ENCODE measurements at places on chromosomes 7 and 10.
A peak's percentile ranks its signal among the peaks of the same experiment; 100 is the strongest.

DNA sequence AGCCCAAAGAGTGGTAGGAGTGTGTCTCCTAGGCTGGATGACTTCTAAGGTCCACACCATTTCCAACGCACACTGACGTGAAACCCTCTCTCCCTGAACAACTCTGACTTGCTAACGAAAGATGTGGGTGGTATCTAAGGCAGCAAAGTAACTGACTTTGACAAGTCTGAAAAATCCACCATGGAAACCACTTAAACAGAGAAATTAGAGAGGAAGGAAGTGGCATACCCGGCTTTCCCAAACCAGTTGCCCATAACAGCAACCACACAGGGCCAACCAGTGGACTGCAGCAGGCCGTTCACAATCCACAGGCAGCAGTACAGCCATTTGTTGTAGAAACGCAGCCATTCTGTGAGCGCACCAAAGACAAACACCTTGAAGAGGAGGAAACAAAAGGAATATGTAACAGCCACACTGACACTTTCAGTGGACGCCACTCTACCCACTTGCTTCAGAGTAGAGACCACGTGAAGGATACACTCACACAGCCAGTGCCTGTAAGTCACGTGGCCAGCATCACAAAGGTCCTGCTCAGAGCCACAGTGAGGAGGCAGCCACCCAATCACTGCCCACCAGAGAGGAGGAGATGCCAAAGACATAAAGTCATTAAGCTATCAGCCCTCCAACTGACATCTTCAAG lies 39.8 kb downstream of the SLC37A3 start:
- no peak for DNase-seq

GRCh38 chr10:102904346-102904745 lies 13.7 kb upstream of the CNNM2 start:
- DNase-seq = no peak

DNA sequence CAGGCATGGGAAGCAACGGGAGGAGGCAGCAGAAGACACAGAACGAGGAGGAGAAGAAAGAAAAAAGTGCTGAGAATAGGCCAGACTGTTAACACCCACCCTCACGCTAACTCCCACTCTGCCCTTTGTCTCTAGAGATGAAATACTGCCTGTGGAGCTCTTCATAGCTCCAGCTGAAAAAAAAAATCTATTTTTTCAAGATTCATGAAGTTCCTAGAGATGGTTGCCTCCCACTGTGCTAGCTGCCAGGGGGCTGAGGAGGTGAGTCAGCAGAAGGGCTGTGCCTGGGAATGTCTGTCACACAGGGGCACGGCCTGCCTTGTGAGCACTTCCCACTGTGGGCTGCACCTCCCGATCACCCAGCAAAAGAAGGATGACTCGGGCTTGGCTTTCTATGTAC lies 144.5 kb downstream of the RNF216 start:
- no peak for DNase-seq

DNA sequence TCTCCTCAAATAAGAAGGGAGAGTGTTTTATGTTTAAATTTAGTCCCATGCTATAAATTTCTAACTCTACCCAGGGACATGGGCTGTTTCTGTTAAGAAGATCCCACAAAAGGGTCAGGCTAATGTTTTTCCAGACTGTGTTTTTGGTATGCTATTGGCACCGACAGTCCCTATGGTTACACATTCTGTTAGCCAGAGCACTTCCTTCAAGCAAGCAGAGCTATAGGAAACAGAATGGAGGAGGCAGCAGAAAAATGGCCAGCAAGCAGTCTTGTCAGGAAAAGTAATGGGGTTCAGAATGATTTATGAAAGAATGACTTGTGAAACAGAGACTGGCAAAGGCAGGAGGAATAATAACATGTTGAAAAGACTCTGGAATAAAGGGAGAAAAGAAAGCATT lies 44.8 kb upstream of the PHYHIPL start:
- DNase-seq = no peak

DNA sequence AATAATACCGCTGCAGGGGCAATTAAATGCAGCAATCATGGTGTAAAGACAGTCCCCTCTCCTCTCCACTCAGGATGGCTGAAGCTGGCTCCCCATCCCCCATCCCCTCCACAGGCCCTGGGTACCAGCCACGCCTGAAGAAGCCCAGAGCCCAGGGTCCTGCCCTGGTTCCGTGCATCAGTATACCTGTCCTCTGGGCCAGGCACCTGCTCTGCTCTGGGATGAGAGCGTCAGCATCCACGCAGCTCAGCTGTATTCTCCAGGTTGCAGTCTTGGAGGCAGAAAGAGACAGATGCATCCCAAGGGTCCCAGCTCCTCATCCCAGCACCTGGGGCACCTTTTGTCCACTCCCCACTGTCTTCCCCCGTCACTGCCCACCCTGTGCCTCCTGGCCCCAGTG lies 233.8 kb downstream of the TCERG1L start:
- DNase-seq = no peak

- DNase-seq = peak; percentile 7
These were observed 27.8 kb downstream of the MRC1 start for GRCh38 chr10:17836942-17837341.

- no peak for DNase-seq
These were observed 17.9 kb downstream of the SH3PXD2A start for GRCh38 chr10:103837370-103838069.

DNA sequence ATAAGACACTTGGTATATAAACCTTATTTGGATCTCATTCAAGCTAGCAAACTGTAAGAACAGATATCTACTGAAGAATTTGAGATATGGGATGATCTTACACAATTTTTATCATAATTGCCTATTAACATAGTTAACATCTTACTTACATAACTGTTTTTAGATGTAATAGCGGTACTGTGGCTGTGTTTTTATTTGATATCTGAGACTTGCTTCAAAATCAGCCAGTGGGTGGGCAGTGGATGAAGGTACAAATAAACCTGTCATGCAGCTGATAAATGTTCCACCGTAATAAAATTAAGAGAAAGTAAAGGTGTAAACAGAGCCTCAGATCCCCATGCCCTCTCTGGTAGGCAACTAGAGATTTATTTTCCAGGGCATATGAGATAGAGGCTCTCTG lies 28.4 kb upstream of the PTPRN2 start:
- no peak for DNase-seq

DNA sequence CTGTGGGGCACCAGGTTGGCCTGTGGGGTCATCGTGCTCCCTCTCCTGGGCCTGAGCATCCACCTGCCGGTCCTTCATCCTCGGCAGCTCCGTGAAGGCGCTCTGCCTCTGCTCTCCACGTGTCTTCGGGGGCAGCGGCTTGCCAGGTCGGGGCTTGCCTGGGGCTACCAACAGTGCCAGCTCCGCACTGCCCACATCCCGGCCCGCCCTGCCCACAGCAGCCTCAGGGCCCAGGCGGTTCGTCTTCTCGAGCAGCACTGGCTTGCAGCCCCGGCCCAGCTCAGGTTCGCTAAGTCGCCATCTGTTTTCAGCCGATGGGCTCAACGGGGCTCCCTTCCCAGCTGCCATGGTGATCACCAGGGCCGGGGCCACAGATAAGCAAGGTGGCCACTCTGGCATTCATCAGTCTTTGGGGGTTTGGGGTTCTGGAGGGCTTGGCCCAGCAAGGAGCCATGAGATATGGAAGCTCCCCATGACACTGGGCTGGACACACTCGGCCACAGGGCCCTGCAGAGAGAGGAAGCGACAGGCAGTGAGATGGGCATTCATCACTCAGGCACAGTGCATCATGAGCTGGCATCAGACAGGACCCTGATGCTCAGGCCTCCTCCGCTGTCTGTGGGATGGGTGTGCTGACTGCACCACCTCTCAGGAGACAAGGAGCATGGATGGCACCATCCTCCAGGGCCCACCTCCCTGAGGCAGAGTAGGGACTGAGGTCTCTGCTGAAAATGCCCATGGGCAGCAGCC lies 15.5 kb downstream of the ZNF488 start:
- DNase-seq = no peak

DNA sequence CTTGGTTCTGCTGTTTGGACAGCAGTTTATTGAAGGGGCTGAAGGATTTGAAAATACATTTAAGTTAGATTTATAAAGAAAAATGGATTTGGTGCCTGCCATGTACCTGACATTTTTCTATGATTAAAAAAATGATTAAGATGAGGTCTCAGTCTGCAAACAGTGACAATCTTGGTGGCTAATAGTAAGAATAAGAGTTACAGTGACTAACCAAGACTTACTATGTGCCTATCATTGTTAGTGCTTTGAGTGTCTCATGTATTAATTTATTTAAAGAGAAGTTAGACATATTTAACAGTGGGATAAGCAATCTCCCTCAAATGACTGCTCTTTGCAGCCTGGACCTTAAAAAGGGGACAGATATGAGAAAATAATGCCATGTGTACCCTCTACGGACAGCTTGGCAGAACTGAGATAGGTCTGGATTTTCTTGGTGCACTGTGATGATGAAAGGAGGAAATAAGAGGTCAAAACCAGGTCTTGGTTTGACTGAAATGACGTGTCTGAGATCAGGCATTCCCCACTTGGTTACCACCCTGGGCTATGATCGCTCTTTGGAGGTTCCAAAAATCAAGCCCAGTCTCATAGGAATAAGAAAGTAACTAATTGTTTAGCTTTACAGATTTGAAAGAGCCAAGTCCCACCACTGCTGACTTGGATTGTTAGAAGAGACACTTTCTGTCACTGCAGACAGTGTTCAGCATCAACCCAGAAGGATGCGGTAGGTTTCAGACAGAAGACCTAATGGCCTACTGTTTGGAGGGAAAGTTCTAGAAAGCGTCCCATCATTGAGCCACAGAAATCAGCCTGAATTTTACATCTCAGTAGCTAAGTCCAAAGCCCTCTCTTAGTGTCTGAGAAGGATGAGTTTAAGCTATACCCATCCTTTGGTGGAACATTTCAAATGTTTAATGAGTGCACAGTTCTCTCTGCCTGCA lies 2.1 kb downstream of the CASP7 start:
- no peak for DNase-seq

- DNase-seq = no peak
These were observed 37.2 kb upstream of the TMEM273 start for GRCh38 chr10:49225218-49225876.

GRCh38 chr7:95334447-95334846 lies 10.1 kb upstream of the PON1 start:
- DNase-seq = no peak

GRCh38 chr7:25906003-25906402 lies 246.0 kb upstream of the NFE2L3 start:
- DNase-seq = no peak

- DNase-seq = no peak
These were observed 12.7 kb downstream of the YWHAG start for GRCh38 chr7:76346097-76346496.

- no peak for DNase-seq
These were observed 23.7 kb downstream of the EPHB4 start for GRCh38 chr7:100803398-100804161.

DNA sequence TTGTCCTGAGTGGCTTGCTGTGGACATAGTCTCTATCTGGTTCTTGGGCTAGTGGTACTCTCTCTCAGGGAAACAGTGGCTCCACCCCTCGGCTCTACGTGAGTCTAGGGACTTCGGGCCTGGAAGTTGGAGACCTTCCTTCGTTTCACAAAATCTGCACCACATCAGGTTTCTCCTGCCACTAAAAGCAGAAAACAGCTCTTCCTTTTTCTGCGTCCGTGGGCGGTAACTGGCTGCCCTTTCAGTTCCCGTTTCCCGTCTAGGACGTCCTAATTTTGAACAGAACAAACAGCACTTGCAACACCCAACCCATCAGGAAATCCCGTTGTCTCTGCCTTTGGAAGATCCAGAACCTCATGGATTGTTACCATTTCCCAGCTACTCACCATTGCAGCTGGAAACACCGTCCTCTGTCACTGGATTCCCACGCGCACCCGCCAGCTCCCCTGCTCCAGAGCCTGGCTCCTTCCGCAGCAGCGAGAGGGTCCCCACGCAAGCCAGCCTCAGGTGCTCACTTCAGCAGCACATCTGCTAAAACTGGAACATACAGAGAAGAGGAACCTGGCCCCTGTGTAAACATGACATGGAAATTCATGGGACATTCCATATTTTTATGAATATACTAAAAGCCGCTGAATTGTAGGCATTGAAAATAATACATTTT lies 311.4 kb upstream of the AKR1E2 start:
- no peak for DNase-seq

DNA sequence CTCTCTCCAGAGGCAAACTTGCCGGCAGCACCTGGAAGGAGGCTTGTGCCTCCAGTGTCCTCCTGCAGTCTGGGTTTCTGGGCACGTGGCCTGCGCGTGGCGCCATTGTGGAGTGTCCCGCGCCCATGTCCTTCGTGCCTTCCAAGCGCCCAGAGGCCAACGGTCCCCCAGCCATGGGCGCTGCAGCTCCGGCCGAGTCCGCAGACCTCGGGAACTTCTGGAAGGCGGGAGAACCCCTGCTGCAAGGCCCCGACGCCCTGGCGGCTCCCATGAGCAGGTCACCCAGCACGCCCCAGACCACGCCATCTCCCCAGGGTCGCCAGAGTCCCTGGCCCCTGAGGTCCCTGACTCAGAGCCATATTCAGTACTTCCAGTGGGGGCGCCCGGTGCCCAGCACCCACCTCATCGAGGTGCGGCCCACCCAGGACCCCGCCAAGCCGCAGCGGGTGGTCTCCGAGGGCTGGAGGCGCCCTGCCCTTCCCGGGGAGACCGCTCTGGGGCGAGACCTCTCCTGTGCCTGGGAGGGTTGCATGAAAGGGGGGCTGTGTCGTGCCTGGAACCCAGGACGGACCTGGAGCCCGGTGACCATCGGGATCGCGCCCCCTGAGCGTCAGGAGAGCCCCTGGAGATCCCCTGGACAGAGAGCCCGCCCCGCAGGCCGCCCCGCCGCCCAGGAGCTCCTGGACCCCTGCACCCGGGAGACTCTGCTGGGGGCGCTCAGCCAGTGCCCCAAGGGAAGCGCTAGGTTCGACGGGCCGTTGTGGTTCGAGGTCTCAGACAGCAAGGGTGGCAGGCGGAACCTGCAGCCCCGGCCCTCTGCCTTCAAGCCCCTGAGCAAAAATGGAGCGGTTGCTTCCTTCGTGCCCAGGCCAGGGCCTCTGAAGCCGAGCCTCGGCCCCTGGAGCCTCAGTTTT lies at the start of gene POM121L12:
Gene POM121L12 (plus strand): TSS at position 135 of the 914 bp plus-strand sequence. CDS start 39 bp downstream, at position 174.
- DNase-seq = no peak

DNA sequence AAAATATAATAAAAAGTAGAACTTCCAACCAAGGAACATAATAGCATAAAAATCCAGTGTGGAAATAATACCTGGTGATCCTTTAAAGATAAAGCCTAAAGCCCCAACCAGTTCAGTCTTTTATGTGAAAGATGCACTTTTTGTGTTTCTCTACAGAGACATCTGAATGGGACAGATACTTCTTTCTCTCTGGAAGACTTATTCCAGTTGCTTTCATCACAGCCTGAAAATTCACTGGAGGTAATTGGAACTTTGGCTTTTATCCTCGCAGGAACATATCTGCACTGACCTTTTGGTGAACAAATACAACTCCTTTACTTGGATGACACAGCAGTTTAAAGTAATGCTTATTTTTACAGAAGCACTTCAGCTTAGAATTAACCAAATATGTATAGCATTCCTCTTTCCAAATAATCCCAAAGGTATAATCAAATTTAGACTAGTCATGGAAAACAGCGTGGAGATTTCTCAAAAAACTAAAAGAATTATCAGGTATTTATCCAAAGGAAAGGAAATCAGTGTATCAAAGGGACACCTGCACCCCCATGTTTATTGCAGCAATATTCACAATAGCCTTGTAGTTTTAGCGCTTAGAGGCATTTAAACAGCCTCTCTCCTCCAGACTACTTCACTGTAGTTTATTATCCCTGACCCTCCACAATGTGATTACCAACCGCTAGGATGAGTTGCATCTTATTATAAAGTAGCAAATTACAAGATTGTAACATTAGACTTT lies 16.8 kb downstream of the HNRNPA2B1 start:
- no peak for DNase-seq

GRCh38 chr10:4784667-4785333 lies 41.2 kb upstream of the AKR1E2 start:
- DNase-seq = no peak

Measured in iPS DF 19.7 (cell line).